ENCODE measurements at places on chromosomes 12 and 14. TPM values are rescaled to one million over a fixed set of nuclear protein-coding genes. Genes with fewer than 3 reads are reported as not detected.

DNA sequence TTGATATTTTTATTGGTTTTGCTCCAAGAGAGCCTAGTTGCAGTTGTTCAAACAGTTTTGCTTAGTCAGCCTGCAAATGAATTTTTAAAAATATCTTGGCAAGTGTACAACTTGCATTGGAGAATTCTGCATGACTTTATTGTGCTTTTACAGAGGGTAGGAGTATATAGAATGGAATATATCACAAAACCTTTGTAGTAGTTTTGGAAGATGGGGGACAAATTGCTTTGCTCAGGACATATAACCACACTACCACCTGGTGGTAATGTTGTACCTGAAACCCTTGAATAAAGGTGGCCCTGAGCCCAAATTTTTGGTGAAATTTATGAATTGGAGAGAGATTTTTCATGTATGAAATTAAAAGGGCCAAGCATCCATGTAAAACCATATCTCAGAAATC lies 645.2 kb downstream of the MED13L start:
- H3K4me3 ChIP-seq: no peak overlapping the region
- H3K4me1 ChIP-seq: no peaks in the 10 kb centered on the region
- no peak for DNase-seq
- H3K27ac ChIP-seq: no peak overlapping the region
- H3K36me3 ChIP-seq: no peaks in the 10 kb centered on the region
- no peaks in the 10 kb centered on the region for H3K27me3 ChIP-seq

DNA sequence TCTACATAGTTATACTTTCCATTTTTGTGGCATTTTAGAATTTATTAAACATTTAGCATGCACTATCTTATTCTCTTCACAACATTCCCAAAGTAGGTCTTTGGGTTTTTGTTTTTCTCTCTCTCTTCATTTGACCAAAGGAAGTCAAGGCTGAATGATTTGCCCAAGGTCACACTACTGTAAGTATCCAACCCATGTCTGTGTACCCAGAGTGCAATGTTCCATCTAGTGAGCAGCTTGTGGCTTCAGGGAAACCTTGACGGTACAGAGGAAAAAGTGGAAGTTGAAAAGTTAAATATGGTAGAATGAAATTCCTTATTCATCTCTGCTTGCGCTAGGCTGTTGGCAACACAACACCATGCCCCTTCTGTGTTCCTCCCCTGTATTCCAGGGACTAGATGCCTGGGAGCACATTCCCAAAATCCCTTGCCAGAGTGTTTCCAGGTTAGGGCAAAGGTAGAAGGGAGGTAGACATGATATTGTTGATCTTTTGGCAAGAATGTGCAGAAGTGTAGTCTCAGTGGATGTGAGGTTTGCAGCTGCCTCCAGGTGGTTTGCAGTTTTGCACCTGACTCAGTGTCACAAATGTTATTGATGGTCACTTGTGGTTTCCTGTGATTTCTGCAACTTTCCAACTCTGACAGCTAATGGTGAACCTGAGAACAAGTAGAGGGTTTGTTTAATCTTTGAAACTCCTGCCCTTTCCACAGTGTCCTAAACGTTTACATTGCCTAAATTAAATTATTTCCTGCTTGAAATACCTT lies 196.7 kb downstream of the RMST start:
- DNase-seq: no peak
- no peaks in the 10 kb centered on the region for H3K27me3 ChIP-seq

DNA sequence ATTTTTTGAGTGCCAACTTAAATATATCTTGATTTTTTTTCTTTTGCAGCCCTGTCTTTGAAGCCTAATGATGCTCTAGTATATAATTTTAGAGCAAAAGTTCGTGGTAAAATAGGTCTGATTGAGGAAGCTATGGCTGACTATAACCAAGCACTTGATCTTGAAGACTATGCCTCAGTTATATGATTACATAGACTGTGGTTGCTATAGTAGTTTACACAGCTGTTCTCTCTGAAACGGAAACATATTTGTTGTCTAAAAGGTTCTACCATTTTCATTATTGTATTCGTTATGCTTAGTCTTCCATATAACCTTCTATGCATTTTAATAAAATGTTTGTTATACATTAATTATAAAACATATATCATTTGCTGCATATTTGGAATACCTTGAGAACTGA lies 246.7 kb downstream of the TTC6 start:
- H3K36me3 ChIP-seq: no peaks in the 10 kb centered on the region
- no peaks in the 10 kb centered on the region for H3K4me1 ChIP-seq
- peaks cover 2% of the 10 kb centered on the region for H3K27me3 ChIP-seq

DNA sequence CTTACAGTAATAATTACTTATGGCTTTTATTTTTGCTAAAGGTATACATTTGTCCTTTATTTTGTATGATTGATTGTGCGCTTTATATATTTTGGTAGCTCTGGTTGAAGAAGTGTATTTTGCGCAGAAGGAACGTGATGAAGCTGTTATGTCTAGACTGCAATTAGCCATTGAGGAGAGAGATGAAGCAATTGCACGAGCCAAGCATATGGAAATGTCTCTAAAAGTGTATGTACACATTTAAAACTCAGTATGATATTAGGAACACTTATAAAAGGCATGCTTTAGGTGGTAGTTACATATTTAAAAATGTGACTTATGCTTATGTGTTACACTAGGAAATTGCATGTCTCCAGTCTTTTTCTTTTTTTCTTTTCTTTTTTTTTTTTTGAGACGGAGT lies 87.5 kb downstream of the MIPOL1 start:
- H3K4me1 ChIP-seq: no peaks in the 10 kb centered on the region
- H3K27me3 ChIP-seq: no peaks in the 10 kb centered on the region
- no peak overlapping the region for H3K27ac ChIP-seq
- H3K4me3 ChIP-seq: no peak overlapping the region
- no peaks in the 10 kb centered on the region for H3K36me3 ChIP-seq

- peaks cover 2% of the 10 kb centered on the region for H3K4me1 ChIP-seq
- H3K27me3 ChIP-seq: no peaks in the 10 kb centered on the region
- no peak overlapping the region for H3K27ac ChIP-seq
- H3K4me3 ChIP-seq: no peak overlapping the region
- peaks cover 65% of the 10 kb centered on the region for H3K36me3 ChIP-seq
These were observed 36.0 kb downstream of the ATF1 start for GRCh38 chr12:50799908-50800307.

- H3K4me1 ChIP-seq: peaks cover 2% of the 10 kb centered on the region
- no peak overlapping the region for H3K27ac ChIP-seq
- H3K36me3 ChIP-seq: no peaks in the 10 kb centered on the region
- no peak for DNase-seq
These were observed 34.6 kb upstream of the TUBA1C start for GRCh38 chr12:49230176-49230804.

- no peak overlapping the region for H3K4me3 ChIP-seq
- H3K4me1 ChIP-seq: peaks cover 6% of the 10 kb centered on the region
- H3K36me3 ChIP-seq: no peaks in the 10 kb centered on the region
These were observed 76.7 kb upstream of the RGS6 start for GRCh38 chr14:71855399-71856036.

- no peaks in the 10 kb centered on the region for H3K27me3 ChIP-seq
- no peak for DNase-seq
- H3K27ac ChIP-seq: peak overlapping the region; percentile 82
- H3K4me1 ChIP-seq: peaks cover 19% of the 10 kb centered on the region
- H3K36me3 ChIP-seq: peaks cover 18% of the 10 kb centered on the region
These were observed 31.8 kb upstream of the RAD51AP1 start for GRCh38 chr12:4506870-4507269.

DNA sequence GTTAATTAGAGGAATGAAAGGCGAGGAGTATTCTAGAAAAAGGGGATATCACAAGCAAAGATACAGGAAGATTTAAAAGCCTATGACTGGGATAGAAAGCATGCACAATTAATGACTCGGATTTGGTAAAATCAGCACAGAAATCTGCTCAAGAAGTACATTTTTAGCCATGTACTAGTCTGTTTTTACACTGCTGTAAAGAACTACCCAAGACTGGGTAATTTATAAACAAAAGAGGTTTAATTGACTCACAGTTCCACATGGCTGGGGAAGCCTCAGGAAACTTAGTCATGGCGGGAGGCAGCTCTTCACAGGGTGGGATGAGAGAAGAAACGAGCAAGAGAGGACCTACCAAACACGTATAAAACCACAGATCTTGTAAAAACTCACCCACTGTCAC lies 716.3 kb upstream of the MDGA2 start:
- no peak overlapping the region for H3K4me3 ChIP-seq
- no peak overlapping the region for H3K27ac ChIP-seq
- H3K4me1 ChIP-seq: no peaks in the 10 kb centered on the region
- no peak for DNase-seq
- no peaks in the 10 kb centered on the region for H3K36me3 ChIP-seq
- no peaks in the 10 kb centered on the region for H3K27me3 ChIP-seq

DNA sequence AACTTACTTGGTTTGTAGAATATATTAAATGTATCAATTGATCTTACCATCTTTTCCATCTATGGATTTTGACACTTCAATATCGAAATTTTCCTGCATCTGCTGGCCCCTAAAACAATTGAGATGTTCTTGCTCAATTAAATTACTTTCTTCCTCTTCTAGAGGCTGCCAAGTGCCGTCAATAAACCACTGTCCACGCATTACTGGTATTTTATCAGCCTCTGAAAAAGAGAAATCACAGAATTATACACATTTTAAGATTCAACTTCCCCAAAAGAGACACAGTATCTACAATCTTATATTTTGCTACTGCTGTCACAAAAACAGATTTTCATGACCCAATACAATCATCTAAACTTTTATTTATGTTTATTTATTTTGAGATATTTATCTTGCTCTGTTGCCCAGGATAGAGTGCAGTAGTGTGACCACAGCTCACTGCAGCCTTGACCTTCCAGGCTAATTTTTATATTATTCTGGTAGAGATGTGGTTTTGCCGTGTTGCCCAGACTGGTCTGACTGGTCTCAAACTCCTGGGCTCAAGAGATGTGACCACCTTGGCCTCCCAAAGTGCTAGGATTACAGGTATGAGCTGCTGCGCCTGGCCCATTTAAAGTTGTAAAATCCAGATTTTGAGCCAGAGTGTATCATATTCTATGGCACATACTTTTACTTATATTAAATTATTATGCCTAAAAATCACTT lies 49.3 kb downstream of the DDHD1 start:
- no peak overlapping the region for H3K27ac ChIP-seq
- no peaks in the 10 kb centered on the region for H3K27me3 ChIP-seq
- H3K4me1 ChIP-seq: peaks cover 22% of the 10 kb centered on the region
- no peak overlapping the region for H3K4me3 ChIP-seq
- peaks cover 34% of the 10 kb centered on the region for H3K36me3 ChIP-seq

GRCh38 chr14:36383767-36384431 lies 63.5 kb upstream of the MBIP start:
- H3K4me1 ChIP-seq: no peaks in the 10 kb centered on the region
- no peak overlapping the region for H3K4me3 ChIP-seq
- DNase-seq: no peak
- H3K27ac ChIP-seq: no peak overlapping the region

DNA sequence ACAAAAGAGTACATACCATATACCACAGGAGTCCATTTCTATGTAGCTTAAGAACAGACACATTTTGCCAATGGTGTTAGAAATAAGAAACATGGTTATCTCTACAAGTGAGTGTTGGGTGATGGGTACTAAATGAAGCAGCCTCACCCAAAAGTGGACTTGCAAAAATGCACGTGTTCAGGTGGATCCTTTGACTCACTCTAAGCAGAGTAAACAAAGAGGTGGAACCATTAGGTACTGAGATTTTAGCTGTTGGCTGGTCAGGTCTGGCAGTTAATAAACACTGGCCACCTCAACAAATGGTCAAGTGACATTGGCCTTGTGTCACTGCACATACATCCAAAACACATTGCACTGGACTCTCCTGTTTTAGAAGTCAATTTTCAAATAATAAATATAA lies 27.6 kb downstream of the EVL start:
- peak overlapping the region; percentile 30 for H3K27ac ChIP-seq
- H3K4me1 ChIP-seq: peaks cover 82% of the 10 kb centered on the region
- H3K36me3 ChIP-seq: peaks cover 57% of the 10 kb centered on the region
- DNase-seq: no peak
- H3K4me3 ChIP-seq: no peak overlapping the region

- DNase-seq: no peak
- H3K36me3 ChIP-seq: no peaks in the 10 kb centered on the region
- peak overlapping the region; percentile 3 for H3K27ac ChIP-seq
These were observed 10.6 kb upstream of the DNAL1 start for GRCh38 chr14:73634011-73634833.

GRCh38 chr14:53060046-53060445 lies 93.1 kb downstream of the DDHD1 start:
- no peak for DNase-seq
- H3K27me3 ChIP-seq: no peaks in the 10 kb centered on the region
- peaks cover 15% of the 10 kb centered on the region for H3K36me3 ChIP-seq
- H3K4me1 ChIP-seq: peaks cover 3% of the 10 kb centered on the region

DNA sequence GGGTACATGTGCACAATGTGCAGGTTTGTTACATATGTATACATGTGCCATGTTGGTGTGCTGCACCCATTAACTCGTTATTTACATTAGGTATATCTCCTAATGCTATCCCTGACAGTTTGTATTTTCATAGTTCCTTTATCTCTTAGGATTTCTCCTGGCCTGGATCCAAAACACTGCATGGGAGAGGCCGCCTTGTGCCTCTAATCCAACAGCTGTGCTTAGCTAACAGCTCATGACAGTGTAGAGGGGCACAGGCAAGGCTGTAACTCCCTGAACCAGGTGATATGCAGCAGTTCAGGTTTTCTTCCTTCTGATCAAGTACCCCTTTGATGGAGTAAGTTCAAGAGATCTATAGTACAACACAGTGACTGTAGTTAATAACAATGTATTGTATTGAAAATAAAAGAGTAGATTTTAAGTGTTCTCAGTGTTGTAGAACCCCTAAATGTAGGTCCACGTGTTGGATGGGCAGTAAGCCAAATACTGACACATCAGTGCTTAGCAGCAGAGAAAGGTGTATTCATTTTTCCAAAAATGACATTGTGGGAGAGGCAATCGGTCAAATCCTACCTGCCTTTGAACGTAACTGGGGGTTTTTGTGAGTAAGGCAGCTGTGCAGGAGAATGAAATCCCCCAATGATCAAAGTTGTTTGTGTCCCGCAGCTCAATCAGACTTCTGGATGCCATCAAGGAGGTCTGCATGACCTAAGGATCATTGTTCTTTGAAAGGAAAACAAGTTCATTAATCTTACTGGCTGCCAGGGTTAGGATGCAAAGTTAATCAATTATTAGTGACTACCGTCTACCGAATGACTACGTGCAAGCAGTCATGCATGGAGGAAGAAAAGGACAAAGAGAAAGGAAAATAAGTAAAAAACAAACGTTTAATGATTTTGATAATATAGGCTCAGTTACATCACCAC lies 89.3 kb upstream of the FGD4 start:
- no peak for DNase-seq
- H3K27ac ChIP-seq: no peak overlapping the region
- no peaks in the 10 kb centered on the region for H3K36me3 ChIP-seq
- no peaks in the 10 kb centered on the region for H3K27me3 ChIP-seq
- no peak overlapping the region for H3K4me3 ChIP-seq

GRCh38 chr14:57378661-57379060 lies 11.7 kb upstream of the NAA30 start:
- no peaks in the 10 kb centered on the region for H3K36me3 ChIP-seq
- no peak overlapping the region for H3K4me3 ChIP-seq
- no peaks in the 10 kb centered on the region for H3K4me1 ChIP-seq
- DNase-seq: no peak
- peaks cover 11% of the 10 kb centered on the region for H3K27me3 ChIP-seq

GRCh38 chr14:62087191-62087590 lies 325.0 kb downstream of the SNAPC1 start:
- H3K36me3 ChIP-seq: no peaks in the 10 kb centered on the region
- H3K4me3 ChIP-seq: no peak overlapping the region
- no peak for DNase-seq
- H3K4me1 ChIP-seq: no peaks in the 10 kb centered on the region
- H3K27ac ChIP-seq: no peak overlapping the region

Gene NDUFA12
- total RNA-seq: 114 TPM

Gene PPFIA2
- not detected for total RNA-seq

Gene SPTLC2
- 60.6 TPM for total RNA-seq

All from activated naive CD8-positive, alpha-beta T cell treated with anti-CD3 and anti-CD28 coated beads, Interleukin-2, amount 10 ng/mL, durations not matched to agents 7 days and 5 days (primary cell).